Activated T-cell treated with anti-CD3 and anti-CD28 coated beads, Interleukin-2, amount 50 U/mL, for 72 hours (primary cell): ENCODE measurements at places on chromosomes 16 and 17. TPM values are rescaled to one million over a fixed set of nuclear protein-coding genes. Genes with fewer than 3 reads are reported as not detected.

DNA sequence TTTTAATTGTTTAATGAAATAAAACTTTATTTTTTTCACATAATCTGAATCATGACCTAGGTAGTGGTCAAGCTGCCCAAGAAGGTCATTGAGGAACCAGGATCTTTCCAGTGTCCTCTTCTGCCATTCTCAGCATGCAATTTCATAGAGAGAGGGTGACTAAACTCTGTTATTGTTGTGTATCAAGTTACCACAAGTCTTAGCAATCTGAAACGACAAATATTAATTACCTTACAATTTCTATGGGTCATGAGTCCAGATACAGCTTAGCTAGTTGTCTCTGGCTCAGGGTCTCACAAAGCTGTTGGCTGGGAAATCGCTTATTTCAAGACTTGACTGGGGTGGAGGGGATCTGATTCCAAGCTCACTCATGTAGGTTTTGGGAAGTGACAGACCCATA is 37.6 kb downstream of the FTO start:
- DNase-seq: no peak

DNA sequence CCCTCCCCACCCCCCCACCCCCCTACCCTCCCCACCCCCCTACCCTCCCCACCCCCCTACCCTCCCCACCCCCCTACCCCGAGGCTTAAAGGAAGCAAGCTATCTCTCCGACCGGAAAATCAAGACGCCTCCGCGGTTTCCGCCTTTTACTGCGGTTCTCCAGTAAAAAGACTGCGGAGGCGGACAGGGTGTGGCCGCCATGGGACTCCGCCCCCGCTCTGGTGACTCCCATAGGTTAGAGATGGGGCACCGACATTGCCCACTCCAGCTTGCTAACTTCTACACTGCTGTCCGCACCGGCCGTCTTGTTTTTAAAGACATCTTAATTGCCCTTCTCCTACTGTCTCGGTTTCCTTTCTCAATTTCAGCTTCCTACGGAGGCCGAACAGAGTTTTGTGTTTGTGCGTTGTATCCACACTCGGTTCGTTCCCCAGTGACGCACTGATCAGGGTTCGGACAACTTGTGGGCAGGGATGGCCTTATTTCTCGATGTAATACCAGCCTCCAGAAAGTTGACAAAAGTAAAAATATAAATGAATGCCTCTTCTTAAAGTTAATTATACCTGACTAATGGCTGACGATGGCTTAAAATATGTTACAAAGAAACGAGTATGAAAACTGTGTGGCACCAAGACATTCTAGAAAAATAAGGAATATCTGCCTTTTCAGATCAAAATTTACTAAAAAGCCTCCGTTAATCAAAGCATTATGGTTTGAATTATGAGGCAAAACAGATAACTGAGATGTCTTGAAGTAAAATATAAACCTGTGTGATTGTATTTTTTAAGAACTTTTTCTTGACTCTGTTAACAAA is 1.1 kb upstream of the ZNF200 start:
- peak; percentile 51 for DNase-seq

DNA sequence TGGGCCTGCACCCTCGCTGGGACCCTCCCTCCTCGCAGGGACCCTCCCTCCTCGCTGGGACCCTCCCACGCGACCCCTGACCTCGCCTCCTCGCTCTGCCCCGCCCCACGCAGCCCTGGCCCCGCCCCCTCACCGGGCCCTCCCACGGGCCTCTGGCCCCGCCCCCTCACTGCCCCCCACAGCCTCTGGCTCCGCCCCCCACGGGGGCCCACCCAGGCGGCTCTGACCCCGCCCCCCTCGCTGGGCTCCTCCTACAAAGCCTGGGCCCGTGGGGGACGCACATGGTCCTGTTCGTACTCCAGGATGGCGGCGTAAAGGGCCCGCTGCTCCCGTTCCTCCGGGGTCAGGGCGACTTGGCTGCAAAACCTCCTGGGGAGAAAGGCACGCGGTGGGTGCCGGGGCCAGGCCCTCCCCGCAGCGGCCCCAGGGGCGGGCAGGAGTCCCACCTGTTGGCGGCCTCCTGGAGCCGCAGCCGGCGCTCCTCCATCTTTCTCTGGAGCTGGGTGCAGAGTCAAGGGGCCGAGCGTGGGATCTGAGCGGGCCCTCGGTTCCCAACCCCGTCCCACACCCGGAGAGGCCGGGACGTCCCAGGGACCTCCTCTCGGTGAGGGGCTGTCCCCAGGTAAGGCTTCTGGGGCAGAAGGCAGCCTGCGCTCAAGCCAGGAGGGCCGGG is 9.0 kb downstream of the VPS9D1 start:
- peak; percentile 67 for DNase-seq

Gene ZG16B
- 8.5 TPM for total RNA-seq

Gene PDIA2
- not detected for total RNA-seq

Gene MYOCD
- total RNA-seq: not detected
